ENCODE measurements at places on chromosomes 3 and 15. TPM values are rescaled to one million over a fixed set of nuclear protein-coding genes. Genes with fewer than 3 reads are reported as not detected.

TRPC1 gene
- 1.5 TPM for polyA plus RNA-seq

KLHL25 gene
- polyA plus RNA-seq: 3.1 TPM

NDN gene
- 0.73 TPM for polyA plus RNA-seq

XIRP1 gene
- not detected for polyA plus RNA-seq

TGM5 gene
- polyA plus RNA-seq: not detected

SMCO1 gene
- polyA plus RNA-seq: not detected

RAB8B gene
- polyA plus RNA-seq: 58.3 TPM

C3orf49 gene
- not detected for polyA plus RNA-seq

CSPG4 gene
- not detected for polyA plus RNA-seq

MRPL47 gene
- polyA plus RNA-seq: 61.8 TPM

DAZL gene
- polyA plus RNA-seq: not detected

CHAC1 gene
- 0.43 TPM for polyA plus RNA-seq

GNAI2 gene
- polyA plus RNA-seq: 615 TPM

BMF gene
- polyA plus RNA-seq: 0.55 TPM

IGSF10 gene
- not detected for polyA plus RNA-seq

FGF7 gene
- polyA plus RNA-seq: not detected

LINGO1 gene
- not detected for polyA plus RNA-seq

ISLR2 gene
- polyA plus RNA-seq: not detected

EPM2AIP1 gene
- polyA plus RNA-seq: 9.1 TPM

ZNF80 gene
- polyA plus RNA-seq: 0.64 TPM

IL5RA gene
- 1.1 TPM for polyA plus RNA-seq

MCCC1 gene
- polyA plus RNA-seq: 43.8 TPM

GNB4 gene
- polyA plus RNA-seq: 0.26 TPM

MKRN2OS gene
- not detected for polyA plus RNA-seq

LIPC gene
- 2.4 TPM for polyA plus RNA-seq

RAB6B gene
- polyA plus RNA-seq: 0.34 TPM

CYP1A2 gene
- polyA plus RNA-seq: not detected
